ENCODE measurements at places on chromosomes 11 and 22.
A peak's percentile ranks its signal among the peaks of the same experiment; 100 is the strongest.

- no peak for DNase-seq
Measured at GRCh38 chr22:36467042-36467810, 14.2 kb downstream of the TXN2 start.

DNA sequence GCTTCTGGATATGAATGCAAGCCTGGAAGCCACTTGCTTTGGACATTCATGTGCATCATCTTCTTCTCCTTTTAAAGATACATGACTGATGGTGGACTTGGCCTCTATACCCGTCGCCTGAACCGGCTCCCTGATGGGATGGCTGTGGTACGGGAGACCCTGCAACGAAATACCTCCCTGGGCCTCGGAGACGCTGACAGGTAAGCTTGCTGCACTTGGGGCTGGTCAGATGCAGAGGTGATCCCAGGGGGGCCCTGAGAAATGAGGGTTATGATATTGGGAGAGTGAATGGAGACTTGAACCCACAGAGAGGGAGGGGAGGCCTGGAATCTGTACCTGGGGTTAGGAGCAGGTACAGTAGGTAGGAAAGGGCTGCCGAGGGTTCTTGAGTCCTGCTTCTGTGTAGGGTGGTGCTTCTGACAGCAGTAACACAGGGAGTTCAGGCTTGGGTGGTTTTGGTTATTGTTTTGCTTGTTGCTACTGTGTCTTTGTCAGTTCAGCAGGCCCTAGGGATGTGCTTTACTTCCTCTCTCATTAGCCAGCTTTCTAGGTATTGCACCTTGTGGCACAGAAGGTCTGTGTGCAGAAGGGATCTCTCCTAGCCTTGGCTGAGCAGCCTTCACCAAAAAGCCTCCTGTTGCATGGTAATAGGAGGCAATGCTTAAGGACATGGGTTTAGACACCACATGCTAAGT lies 176.1 kb downstream of the DBX1 start:
- DNase-seq: no peak

GRCh38 chr11:8733852-8734251 lies 51.3 kb downstream of the RPL27A start:
- peak; percentile 13 for DNase-seq

DNA sequence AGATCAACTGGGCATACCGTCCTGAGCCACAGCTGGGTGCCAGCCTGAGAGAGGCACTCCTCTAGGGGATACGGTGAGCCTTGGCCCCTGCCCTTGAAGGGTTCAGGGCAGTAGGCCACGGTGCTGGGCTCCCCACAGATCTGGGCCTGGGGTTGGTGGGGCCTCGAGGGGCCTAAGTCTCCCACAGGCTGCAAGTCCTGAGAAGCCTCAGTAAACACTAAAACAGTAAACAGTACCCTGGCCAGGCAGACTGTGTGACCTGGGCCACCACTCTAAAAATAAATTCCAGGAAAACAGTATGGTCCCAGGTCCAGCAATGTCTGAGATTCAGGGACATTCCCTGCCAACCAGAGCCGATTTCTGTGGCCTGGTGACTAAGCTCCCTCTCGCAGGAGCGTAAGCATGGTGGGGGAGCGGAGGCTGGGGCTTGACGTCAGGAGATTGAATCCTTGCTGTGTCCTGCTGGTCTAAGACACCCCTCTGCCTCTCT lies 2.3 kb upstream of the RHOD start:
- no peak for DNase-seq

GRCh38 chr11:123775289-123775688 lies 21.0 kb upstream of the OR6X1 start:
- no peak for DNase-seq
